ENCODE measurements at places on chromosomes 12 and 14.

DNA sequence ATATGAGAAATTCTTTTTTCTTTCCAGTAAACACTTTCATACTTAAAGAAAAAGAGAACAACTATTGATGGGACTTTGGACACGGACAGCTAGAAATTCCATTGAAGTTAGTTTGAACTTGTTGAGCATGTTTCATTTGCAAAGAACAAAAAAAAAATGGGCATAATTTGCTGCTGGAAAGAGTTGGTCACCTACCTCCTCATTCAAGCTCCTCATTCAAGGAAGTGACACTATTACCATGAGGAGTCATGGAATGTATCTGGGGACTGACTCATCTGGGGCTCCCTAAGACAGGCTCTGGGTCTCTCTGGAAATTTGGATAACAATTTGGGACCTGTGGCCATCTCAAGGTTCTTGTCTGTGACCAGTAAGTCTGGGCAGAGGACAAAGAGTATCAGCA, 50.4 kb downstream of the KICS2 start:
- DNase-seq: no peak

DNA sequence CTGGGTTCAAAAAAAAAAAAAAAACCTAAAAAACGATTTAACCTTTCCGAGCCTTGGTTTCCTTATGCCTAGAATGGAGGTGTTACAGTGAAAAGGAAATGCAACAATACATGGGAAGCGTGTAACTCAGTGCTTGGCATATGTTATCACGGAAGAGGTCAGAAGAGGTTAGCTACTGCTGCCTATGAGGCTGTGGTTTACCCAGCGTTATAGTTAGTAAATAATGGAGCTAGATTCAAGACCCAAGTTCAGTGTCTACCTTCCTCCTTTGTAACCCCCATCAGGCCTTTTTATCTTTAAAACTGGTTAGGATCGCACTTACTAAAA, 839 bp downstream of the IFT43 start:
- no peak for DNase-seq

DNA sequence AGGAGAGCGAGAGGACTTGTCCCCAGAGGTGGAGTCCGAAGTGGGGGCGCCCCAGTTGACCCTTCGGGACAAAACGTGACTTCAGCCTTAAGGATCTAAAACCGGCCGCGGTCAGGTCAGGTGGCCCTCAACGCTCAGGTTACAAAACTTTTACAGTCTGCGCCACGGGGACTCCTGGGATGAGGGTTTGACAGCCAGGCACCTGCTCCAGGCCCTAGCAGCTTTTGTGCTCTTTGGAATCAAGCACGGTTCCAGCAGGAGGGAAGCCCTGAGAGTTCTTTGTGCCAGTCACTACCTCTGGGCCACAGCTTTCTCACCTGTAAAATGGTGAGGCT, 337 bp downstream of the ZC2HC1C start:
- no peak for DNase-seq

DNA sequence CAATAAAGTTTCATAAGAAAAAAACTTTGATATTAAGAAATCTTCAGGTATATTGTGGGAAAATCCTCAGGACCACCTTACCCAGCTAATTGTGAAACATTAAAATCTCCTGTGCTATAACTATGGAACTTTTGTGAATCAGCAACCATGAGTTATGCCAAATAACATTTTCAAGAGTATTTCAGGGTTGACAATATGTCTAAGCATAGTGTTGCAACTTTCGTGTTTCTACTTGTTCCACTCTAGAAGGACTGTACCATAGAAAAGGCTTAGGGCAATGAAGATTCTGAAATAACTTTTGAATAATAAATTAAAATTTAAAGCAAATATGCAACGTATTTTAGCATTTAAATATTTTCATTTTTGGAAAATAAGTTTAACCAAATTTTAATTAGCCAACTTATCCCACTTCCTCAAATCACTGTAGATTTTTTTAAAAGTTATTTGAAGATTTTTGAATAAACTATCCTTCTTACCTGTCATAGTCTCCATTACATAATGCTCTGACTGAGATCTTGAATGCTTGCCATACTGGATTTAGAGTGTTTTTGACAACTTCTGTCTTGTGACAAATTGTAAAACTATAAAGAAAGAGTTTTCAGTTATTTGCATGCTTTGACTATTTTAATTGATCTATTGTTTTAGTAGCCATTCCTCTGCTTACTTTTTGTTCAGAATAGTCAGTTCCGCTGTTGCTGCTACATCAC, 143.6 kb downstream of the CPNE8 start:
- no peak for DNase-seq

DNA sequence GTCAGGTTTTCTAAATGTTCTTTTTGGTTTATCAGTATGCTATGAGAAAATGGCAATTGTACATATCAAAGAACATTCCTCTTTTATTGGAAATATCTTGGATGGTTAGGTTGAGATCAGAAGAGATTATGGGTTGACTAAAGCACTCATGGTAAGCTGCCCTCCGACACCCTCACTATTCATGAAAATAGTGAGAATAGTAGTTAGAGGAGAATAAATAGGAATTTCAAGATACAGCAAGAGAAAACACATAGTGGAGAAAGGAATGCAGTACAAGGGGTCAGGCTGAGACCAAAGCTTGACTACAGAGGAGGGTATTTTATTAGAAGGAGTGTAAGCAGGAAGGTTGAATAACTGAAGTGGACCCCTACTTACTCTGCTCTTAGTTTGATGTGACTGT, 112.5 kb downstream of the PTPRQ start:
- no peak for DNase-seq

DNA sequence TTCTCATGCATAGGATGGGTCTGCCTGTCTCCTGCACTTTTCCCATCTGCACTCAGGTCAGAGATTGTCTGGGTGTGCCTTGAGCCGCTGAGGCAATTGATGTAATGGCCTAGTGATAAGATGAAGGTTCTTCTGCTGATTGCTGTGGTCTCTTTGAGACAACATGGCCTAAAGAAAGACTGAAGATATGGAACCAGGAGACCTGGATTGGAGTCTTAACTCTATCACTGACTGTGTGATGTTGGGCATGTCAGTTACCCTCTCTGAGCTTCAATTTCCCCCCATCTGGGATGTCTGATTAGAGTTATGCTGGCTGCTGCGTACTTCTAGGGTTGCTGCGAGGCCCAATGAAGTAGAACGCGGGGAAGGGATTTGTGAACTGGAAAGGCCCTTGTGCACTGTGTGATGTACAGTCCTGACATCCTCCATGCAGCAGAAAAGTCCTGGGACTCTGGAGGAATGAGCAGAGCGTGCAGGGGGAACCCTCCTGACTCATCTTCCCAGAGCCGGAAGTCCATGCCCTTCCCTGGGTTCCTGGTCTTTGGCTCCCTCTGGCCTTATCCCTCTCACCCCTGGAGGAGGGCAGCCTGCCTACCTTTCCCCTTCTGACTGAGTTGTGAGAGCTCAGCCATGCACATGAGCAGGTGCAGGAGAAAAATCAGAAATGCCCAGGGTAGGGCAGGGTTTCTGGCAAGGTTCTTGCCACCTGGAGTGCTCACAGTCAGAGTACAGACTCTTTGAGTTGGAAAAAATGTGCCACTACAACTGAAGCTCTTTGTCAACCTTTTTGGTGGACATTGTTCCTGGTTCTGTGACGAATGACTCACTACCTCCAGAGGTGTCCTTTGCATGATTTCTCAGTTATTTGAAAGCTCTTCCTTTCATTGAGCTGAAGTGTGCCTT, 21.1 kb downstream of the PLEKHD1 start:
- DNase-seq: no peak

DNA sequence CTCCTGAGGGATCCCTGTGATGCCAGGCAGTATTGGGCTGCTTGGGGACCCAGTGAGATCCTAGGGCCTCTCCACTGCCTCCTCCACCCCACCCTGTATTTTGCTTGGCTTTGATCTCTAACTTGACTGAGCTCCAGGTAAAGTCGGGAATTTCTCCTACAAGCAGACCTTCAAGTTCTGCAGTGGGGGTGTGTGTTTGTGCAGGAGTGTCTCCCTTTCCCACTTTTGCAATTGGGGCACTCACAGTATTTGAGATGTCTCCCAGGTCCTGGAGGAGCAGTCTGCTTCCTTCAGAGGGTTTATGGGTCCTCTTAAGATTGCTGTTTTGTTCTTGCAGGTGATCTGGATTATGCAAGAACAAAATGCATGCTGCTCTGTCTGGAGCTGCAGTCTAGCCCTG, 68.9 kb downstream of the ALG10B start:
- no peak for DNase-seq

GRCh38 chr12:104222976-104223375, 7.4 kb downstream of the TXNRD1 start:
- DNase-seq: no peak

- no peak for DNase-seq
Measured at GRCh38 chr14:103700753-103701490, 14.3 kb downstream of the XRCC3 start.

- DNase-seq: no peak
Measured at GRCh38 chr12:131913666-131914065, 15.4 kb upstream of the PUS1 start.

- DNase-seq: peak; percentile 92
Measured at GRCh38 chr14:102690509-102691286, 86.6 kb upstream of the TRAF3 start.

- peak; percentile 78 for DNase-seq
Measured at GRCh38 chr12:104219908-104220404, 4.4 kb downstream of the TXNRD1 start.

DNA sequence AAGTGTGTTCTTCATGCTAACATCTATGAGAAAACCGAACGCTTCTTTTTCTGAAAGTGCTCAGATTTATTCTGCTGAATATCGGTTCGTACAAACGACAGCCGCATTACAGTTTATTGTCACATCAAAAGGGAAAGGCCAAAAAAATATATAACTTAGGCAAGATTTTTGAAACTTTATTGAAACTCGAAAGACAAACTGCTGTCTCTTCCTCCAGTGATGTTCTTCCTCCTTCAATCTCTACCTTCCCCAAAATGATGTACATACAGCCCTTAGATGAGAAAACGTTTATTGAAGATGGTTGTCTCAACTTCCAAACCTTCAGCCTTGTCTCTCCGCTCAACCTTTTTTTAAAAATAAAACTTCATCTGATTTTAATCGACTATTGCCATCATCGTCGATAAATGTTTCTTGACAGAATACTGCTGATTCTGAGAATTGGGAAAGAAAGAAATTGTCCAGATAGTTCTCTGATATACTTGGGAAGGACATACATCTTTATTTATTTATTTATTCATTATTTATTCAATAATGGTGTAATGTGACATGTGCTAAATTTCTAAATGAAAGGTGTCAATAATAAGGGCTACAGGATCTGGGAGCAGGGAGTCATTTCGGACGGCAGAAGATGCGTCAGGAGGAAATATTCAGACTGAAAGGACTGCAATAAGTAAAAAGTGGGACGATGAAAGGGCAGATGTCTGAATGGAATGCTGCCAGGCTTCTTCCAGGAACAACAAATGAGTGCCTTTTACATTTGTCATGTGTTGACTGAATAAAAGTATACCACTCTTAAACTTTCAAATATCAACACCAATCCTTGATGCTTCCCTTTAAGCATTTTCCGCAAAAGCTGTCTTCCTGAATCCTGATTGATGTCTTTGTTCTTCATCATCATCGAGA, 817 bp upstream of the MDM1 start:
- DNase-seq: no peak

GRCh38 chr12:115988212-115988611, 289.3 kb downstream of the MED13L start:
- no peak for DNase-seq

GRCh38 chr12:5022465-5023061, 21.1 kb upstream of the KCNA5 start:
- peak; percentile 47 for DNase-seq

- no peak for DNase-seq
Measured at GRCh38 chr14:23864861-23865260, 88.7 kb upstream of the DHRS4 start.

DNA sequence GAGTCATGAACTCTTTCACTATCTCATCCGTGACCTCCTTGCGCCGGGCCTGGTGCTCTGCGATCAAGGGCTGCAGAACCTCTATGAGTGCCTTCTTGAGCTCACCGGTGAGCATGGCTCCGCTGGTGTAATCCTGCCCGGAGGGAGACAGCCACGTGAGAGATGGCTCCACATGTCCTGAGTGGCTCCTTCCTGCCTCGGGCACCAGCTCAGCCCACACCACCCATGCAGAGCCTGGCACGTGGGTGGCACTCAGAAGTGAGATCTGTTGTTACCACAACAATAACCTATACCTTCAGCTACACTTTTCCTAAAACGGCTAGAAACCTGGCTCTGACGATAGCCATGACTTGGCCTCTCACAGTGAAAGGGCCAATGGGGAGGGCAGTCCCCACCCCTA, 11.8 kb downstream of the SLC25A47 start:
- no peak for DNase-seq

GRCh38 chr14:102326583-102326982, 7.0 kb downstream of the ZNF839 start:
- no peak for DNase-seq

DNA sequence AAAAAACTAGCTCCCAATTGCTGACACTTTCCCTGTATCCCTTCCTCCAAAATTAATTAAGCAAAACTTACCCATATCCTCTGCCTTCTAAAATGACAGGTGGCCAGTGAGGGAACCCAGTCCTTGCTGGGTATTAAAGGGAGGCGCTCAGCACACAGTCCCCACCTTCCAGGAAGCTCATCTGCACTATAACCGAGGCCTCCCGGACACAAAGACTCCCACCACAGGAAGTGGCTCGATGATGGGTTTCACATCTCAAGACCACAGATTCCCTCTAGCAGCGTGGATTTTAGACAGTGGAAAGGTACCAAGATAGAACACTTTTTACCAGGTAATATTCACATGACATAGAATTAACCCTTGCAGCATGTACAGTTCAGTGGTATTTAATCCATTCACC, 126.8 kb upstream of the NCOR2 start:
- no peak for DNase-seq

Data from OCI-M1 (cell line).